ENCODE measurements at places on chromosomes 4 and X. TPM values are rescaled to one million over a fixed set of nuclear protein-coding genes. Genes with fewer than 3 reads are reported as not detected.

Gene TMEM144
- 0.32 TPM for total RNA-seq

Gene SPANXC
- not detected for total RNA-seq

Gene GRIA2
- total RNA-seq = not detected

Gene GJB1
- not detected for total RNA-seq

Gene FGA
- total RNA-seq = not detected

Gene PRICKLE3
- total RNA-seq = 22.3 TPM

Gene TEX13D
- total RNA-seq = not detected

Gene UGT2B15
- total RNA-seq = not detected

Gene HS6ST2
- 0.76 TPM for total RNA-seq

Gene TCEAL6
- total RNA-seq = not detected

Gene TMSB15B
- total RNA-seq = 4.1 TPM

Gene SUPT20HL2
- total RNA-seq = not detected

Gene IL13RA2
- not detected for total RNA-seq

Gene MAGEC1
- total RNA-seq = not detected

Gene ARHGAP10
- 6.1 TPM for total RNA-seq

Gene ASMT
- total RNA-seq = 0.82 TPM

Gene WDR1
- 354 TPM for total RNA-seq

Gene KCND1
- total RNA-seq = 2.8 TPM

Gene UGT2B17
- not detected for total RNA-seq

Gene NKX3-2
- not detected for total RNA-seq

Gene PABPC5
- not detected for total RNA-seq

Gene PASD1
- total RNA-seq = not detected

Gene IL2RG
- total RNA-seq = 342 TPM

Gene ZAR1
- not detected for total RNA-seq

Gene CXorf49
- total RNA-seq = not detected

Measured in activated CD4-positive, alpha-beta T cell treated with anti-CD3 and anti-CD28 coated beads for 36 hours (primary cell).